Activated T-helper 17 cell treated with anti-CD3 and anti-CD28 coated beads, Interleukin-2, amount 50 U/mL, for 72 hours (primary cell): ENCODE measurements at places on chromosomes 5 and 9.

DNA sequence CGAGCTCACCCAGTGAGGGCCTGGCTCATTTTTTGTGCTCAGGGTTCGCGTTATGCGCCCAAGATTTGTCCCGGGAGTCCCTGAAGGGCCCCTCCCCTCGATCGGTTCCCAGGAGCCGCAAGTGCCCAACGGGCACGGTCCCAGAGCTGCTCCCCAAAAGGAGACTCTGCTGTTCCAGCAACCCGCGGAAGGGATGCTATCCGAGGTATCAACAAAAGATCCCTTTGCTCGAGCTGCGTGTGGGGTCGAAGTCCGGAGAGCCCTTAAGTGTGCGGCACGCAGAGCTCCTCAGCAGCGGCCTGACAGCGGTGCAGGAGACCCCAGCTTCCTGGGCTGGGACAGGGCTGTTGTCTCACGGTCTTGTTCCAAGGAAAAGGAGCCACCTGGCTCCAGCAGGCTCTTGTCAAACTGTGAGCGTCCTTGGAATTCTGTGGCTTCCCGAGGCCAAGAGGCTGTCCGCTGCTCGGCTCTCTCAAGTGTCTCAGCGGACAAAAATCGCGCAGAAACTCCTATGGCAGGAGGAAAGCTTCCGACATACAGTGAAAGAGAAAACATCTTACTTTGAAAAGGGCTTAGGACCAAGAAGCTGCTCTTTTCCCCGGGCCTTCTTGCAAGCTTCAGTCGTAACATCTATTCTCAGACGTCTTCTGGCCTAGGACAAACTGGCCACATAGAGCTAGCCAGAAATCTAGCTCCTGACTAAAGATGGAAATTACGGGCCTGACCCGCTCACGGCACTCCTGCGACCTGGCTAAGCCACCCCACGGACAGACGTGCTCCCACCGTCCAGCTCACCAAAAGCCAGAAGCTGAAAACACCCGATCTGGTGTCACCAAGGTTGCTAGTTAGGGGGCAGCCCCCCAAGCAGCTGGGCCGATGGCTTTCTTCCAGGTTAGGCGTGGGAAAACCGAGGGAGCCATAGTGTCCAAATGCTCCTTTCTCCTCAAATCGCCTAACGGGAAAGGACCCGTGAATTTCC lies 2.6 kb upstream of the FOXB2 start:
- no peak overlapping the region for H3K4me3 ChIP-seq
- no peak overlapping the region for H3K27ac ChIP-seq

DNA sequence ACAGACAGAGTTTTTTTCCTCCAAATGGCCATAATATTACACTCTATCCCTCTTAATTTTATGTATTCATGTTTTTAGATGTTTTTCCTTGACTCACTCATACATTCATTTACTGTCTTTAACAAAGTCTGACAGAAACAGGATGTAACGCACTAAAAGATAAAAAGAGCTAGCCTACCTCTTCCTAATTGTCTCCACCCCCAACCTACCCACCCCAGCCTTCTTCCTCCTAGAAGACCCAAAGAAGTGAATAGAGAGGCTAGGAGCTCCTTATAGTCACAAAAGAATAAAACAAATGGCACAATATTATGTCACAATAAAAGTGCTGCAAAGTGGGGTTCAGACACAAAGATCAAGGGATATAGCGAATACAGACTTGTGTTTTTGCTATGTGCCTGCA lies 719 bp downstream of the NOL8 start:
- no peak for ATAC-seq
- peak overlapping the region; percentile 91 for H3K4me3 ChIP-seq
- no peaks in the 10 kb centered on the region for H3K27me3 ChIP-seq
- peak overlapping the region; percentile 96 for H3K27ac ChIP-seq

GRCh38 chr5:118506217-118506852 lies 482.0 kb downstream of the DTWD2 start:
- no peak for ATAC-seq
- no peak overlapping the region for H3K4me3 ChIP-seq
- H3K4me1 ChIP-seq = no peaks in the 10 kb centered on the region
- H3K27ac ChIP-seq = no peak overlapping the region
- H3K36me3 ChIP-seq = no peaks in the 10 kb centered on the region

DNA sequence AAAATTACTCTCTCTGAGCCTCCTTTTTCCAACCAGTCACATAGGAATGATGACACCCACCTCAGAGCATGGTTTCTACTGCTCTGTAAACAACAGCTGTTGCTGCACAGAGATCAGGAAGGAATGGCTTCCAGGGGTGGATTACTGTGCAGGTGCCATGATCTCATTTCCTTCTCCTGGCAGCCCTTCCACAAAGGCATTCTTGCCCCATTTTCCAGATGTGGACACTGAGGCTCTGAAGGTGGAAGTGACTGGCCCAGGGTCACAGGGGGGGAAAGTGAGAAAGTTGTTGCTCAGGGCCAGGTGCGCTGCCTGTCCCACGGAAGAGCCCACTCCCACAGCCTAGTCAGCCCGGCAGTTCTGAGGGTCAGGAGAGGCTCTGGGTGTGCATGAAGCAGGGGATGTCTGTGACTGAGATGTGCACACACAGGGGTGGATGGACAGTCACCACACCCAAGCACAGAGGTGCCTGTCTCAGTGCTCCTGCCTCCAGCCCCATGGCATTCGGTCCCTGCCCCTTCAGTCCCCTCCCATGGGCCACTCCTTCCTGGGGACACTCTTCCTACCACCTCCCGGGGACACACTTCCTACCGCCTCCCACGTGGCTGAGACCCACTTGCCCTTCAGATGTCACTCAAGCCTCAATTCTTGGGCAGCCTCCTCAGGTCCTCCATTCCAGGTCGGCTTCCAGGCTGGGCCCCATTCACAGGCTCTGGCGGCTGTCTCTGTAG lies 17.0 kb downstream of the FGFR4 start:
- no peak overlapping the region for H3K4me3 ChIP-seq
- H3K27ac ChIP-seq = no peak overlapping the region
- H3K36me3 ChIP-seq = no peaks in the 10 kb centered on the region
- ATAC-seq = no peak
- H3K27me3 ChIP-seq = no peaks in the 10 kb centered on the region

GRCh38 chr5:52685566-52685965 lies 102.2 kb upstream of the ITGA1 start:
- no peak overlapping the region for H3K4me3 ChIP-seq
- H3K27ac ChIP-seq = no peak overlapping the region
- no peaks in the 10 kb centered on the region for H3K36me3 ChIP-seq
- H3K4me1 ChIP-seq = no peaks in the 10 kb centered on the region

DNA sequence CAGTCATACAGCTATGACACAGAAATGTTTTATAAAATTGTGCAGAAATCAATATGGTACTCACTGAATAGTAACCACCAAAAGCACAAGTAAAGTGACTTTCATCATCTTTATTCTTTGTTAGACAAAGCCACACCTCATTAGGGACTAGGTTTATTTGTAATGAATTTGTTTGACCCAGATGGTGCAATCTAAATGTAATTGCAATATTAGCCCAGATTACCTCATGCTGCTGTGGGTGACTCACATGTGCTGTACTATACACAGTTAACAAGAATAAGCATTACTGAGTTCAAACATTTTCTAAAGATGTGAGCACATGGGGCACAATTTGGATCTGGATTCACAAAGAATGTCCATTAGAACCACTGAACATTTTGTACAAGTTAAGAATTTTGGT lies 759.3 kb upstream of the TYRP1 start:
- H3K4me3 ChIP-seq = no peak overlapping the region
- H3K27ac ChIP-seq = no peak overlapping the region
- no peaks in the 10 kb centered on the region for H3K4me1 ChIP-seq
- H3K36me3 ChIP-seq = no peaks in the 10 kb centered on the region

GRCh38 chr9:93225417-93225816 lies 41.5 kb downstream of the WNK2 start:
- no peak overlapping the region for H3K4me3 ChIP-seq
- H3K36me3 ChIP-seq = no peaks in the 10 kb centered on the region
- H3K27me3 ChIP-seq = peaks cover 8% of the 10 kb centered on the region
- H3K27ac ChIP-seq = no peak overlapping the region

- ATAC-seq = no peak
- no peak overlapping the region for H3K4me3 ChIP-seq
- no peaks in the 10 kb centered on the region for H3K27me3 ChIP-seq
These were observed 39.5 kb downstream of the JAKMIP2 start for GRCh38 chr5:147743012-147743411.

DNA sequence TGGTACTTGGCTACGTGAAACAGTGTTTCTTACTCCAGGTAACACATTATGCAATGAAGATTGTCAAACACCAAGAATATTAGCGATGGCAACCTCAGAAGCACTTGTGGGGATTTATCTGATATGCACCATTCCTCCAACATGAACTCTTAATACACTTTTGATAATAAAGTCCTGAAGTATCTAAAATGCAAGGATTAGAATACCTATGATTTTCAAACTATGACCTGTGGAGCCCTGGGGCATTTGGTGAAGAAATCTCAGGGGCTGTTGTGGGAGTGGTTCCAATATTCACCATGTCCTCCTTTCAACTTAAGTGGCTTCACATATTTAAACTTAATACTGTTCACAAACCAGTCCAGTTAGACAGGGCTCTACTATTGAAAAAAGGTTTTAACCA lies 214.6 kb upstream of the POU5F2 start:
- peaks cover 9% of the 10 kb centered on the region for H3K4me1 ChIP-seq
- no peak overlapping the region for H3K27ac ChIP-seq
- H3K27me3 ChIP-seq = no peaks in the 10 kb centered on the region

DNA sequence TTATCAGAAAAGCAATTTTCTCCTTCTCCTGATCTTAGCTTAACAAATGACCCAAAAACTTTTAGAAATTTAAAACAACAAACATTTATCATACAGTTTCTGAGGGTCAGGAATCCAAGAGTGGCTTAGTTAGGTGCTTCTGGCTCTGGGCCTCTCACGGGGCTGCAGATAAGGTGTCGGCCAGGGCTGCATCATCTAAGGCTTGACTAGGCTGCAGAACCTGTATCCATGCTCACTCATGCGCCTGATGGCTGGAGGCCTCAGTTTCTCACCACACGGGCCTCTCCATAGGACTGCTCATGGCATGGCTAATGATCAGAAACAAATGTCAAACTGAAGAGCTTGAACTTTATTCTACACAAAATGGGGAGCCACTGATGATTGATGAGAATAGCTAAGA lies 210.0 kb downstream of the SEC61B start:
- H3K27ac ChIP-seq = no peak overlapping the region

DNA sequence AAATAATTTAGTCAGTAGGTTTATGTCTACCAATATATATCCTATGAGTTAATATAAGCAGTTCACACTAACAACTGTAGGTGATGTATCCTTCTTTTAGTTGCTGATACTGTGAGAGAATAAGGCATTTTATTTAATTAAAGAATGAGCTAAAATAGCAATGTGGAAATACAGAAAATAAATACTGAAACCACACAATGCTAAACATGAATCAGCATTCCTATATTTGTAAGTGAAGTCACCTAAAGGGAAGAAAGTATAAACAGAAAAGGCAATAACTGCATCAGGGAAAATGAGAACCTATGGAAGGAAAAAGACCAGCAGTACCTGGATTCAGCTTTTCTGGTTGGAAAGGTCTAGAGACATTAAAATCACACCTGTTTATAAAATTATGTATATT lies 336.0 kb downstream of the PDE4D start:
- no peaks in the 10 kb centered on the region for H3K27me3 ChIP-seq
- H3K4me3 ChIP-seq = no peak overlapping the region
- H3K27ac ChIP-seq = no peak overlapping the region
- no peaks in the 10 kb centered on the region for H3K36me3 ChIP-seq

- no peak overlapping the region for H3K27ac ChIP-seq
- no peaks in the 10 kb centered on the region for H3K36me3 ChIP-seq
- ATAC-seq = no peak
- no peak overlapping the region for H3K4me3 ChIP-seq
These were observed 298.9 kb downstream of the TRIM32 start for GRCh38 chr9:116986015-116986414.

DNA sequence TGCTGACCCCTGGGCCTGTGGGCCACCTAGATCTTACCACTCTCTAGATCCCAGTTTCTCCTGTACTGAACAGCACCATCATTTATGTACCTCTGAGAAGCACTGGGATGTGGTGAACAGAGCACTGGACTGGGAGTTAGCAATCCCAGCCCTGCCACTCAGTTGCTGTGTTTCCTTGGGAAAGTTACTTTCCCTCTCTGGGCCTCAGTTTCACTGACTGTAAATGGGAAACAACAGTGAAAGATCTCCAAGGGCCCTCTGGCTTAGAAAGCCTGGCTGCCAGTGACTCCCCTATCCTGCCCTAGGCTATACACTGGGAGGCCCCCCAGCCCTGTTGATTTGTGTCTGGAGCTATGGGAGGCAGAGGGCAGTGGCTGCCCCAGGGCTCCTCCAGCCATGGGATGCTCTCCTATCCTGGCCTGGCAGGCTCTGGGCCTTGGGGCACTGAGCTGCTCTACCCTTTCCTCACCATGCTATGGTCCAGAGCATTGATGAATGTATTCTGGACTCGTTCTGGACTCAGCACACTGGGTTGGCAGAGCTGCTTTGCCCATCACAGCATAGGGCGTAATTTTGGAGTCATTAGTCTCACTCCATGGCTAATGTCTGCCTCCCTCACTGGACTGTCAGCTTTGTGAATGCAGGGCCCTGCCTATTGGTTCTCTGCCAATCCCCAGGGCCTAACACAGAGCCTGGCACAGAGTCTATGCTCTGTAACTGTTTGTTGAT lies 99.3 kb downstream of the RGS3 start:
- peak overlapping the region; percentile 22 for H3K27ac ChIP-seq
- H3K27me3 ChIP-seq = no peaks in the 10 kb centered on the region
- peaks cover 7% of the 10 kb centered on the region for H3K4me1 ChIP-seq
- no peak for ATAC-seq

DNA sequence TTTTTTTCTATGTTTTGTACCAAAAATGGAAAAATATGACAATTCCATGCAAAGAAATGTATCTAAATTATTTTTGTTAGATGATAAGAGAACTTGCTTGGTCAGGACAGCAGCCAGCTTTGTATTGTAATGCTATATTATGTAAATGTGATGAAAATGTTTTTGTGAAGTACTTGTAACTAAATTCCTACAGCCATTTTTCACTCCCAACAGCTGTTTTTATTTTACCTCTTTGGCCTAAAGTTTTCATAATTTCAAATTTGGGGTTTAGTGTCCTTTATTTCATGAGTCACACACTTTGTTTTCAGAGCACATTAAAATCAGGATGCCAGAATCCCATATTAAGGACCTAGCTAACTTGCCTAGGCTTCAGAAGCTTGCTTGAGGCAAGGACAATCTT lies 64.1 kb downstream of the WDR41 start:
- no peak overlapping the region for H3K27ac ChIP-seq
- H3K4me1 ChIP-seq = no peaks in the 10 kb centered on the region
- peaks cover 8% of the 10 kb centered on the region for H3K36me3 ChIP-seq
- H3K27me3 ChIP-seq = no peaks in the 10 kb centered on the region

DNA sequence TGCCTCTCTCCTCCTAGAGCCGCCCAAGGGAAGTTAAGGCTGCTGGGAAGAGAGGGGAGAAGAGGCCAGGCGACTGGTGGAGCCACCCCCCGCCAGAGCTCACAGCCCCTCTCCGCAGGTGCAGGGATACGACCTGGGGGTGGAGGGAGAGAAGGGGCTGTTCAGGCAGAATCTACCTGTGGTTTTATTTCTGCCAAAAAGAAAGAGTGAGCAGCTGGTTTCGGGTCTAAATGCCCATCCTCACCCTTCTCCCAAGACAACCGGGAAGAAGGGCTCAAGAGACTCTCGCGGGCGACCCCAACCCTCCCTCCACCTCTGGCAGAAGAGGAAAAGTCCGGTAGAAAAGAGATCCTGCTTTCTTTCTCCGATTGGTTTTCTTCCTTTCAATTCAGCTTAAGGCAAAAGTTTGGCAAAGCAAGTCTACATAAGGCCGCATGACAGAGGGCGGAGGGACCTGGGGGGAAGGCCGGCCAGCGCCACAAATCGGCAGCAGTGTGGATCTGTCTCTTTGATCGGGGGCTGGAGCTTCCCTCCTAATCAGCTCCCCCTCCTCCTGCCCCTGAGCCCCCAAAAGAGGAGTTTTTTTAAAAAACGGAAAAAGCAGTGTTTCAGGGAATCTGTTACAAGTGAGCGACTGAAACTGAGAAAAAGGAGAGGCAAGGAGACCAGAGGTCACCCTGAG lies 16.3 kb downstream of the FAM78A start:
- peak overlapping the region; percentile 48 for H3K27ac ChIP-seq
- peaks cover 67% of the 10 kb centered on the region for H3K36me3 ChIP-seq
- no peak for ATAC-seq
